ENCODE measurements at places on chromosomes 13 and 19.

DNA sequence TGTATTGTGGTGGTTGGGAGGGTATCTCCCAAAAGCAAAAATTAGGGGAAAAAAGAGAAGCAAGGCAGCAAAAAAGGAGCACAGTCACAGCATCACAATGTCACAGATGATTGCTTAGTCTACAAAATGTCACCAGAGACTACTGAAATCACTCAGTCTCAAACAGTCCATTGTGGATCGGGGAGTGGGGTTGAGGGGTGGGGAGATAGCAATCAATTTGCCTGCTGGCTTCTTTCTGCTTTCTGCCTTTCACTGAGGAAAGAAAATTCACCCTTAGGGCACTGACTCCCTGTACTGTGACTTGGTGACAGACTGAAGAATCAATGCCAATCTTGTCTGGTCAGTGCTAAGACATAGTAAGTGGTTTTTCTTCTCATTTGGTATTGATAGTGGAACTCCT lies 2127.1 kb upstream of the PCDH20 start:
- no peak for DNase-seq

DNA sequence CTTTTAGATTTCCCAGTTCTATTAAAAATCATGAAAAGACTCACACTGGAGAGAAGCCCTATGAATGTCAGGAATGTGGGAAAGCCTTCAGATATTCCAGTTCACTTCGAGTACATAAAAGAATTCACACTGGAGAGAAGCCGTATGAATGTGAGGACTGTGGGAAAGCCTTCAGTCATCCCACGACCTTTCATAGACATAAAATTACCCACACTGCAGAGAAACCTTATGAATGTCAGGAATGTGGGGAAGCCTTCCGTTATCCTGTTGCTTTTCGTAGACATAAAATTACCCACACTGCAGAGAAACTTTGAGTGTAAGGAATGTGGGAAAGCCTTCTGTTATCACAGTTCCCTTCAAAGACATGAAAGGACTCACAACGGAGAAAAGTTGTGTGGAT lies 55.2 kb downstream of the ZNF627 start:
- no peak for DNase-seq

GRCh38 chr19:51702825-51703574 lies 9.9 kb downstream of the SPACA6 start:
- DNase-seq = no peak

DNA sequence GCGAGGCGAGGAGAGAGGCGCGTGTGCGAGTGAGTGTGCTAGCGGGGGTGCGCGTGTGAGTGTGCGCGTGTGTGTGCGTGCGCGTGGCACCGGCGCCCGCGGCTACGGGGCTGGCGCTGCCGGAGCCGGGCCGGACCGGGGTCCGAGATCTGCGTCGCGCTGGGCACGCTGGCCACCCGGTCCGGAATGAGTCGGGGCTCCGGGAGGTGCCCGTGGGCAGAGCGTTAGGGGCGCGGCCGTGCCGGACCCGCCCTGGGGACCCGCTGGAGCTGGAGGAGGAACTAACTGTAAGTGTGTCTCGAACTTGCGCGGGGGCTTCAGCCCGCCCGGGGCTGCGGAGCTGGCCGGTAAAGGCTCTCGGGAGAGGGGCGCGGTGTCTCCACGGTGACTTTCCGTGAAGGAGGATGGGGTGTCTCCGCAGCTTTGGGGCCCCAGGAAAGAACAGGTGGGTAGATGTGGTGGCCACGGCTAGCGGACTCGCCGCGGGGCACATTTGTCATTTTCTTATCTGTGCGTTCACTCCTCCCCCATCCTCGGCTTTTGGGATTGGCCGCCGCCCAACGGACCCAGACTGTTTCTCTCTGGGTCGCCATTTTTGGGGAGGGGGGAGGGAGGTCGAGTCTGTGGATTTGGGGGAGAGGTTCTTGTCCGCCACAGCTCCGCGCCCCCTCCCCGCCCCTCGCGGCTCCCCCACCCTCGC lies 10.1 kb upstream of the SOX1 start:
- no peak for DNase-seq

Data from stimulated activated CD4-positive, alpha-beta T cell treated with anti-CD3 and anti-CD28 coated beads, Interleukin-4, amount 100 ng/mL, for 24 hours (primary cell).